Central memory CD8-positive, alpha-beta T cell (primary cell): ENCODE measurements at places on chromosomes 5 and 9.

DNA sequence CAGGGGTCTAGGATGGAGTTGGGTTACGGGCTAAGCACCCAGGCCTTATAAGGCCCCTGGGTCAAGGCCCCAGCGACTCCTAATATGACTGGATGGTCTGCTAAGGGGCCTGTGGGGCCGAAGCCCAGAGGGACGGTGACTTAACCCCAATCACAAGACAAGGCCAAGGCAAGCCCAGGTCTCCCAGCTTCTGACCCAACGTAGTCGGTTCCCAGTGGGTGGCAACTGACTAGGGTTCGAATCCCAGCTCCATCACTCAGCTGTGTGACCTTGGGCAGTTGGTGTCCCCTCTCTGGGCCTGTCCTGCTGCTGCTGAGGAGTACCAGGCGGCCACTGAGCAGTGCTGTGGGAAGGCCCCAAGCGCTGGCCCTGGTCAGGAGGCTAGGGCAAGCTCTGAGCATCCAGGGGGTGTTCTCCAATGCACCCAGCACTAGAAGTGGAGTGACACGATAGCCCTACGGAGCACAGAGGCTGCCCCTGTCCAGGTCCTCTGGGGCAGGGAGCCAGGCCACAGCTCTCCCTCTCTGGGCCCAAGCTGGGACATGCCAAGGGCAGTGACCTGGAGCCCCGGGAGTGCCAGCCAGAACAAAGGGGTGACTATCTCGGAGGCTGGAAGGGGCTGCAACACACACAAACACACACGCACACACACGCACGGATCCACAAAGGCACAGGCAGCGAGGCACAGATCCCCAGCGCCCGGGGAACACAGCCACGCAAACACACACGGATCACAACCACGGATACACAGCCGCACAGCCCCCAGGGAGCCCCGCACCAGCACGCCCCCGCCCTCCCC lies 512 bp downstream of the AK1 start:
- no peak for DNase-seq

DNA sequence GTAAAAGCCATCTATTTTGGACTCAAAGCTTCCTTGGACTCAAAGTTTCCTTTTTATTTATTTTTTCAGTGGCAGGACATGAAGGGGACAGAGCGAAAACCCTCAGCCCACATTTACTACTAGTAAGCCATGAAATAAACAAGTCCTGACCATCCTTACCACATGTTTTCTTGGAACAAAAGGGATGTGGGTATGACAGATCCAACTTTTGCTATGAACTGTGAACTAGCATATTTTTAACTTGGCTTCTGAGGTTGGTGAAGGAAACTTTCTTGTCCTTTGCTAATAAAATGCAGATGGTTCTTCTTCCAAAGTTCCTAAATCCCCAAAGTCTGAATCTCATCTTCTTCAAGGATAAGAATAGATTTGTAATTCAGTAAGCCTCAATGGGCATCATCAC lies 122.7 kb upstream of the TNC start:
- DNase-seq = no peak

GRCh38 chr5:106267256-106267655 lies 1403.5 kb downstream of the EFNA5 start:
- no peak for DNase-seq

- DNase-seq = no peak
Measured at GRCh38 chr5:67142816-67143215, 53.8 kb downstream of the CD180 start.

- no peak for DNase-seq
Measured at GRCh38 chr9:88975966-88976889, 15.0 kb upstream of the S1PR3 start.
